ENCODE measurements at places on chromosomes 4 and X.

GRCh38 chr4:144906181-144906925 lies 191.6 kb downstream of the ANAPC10 start:
- DNase-seq = peak; percentile 38

DNA sequence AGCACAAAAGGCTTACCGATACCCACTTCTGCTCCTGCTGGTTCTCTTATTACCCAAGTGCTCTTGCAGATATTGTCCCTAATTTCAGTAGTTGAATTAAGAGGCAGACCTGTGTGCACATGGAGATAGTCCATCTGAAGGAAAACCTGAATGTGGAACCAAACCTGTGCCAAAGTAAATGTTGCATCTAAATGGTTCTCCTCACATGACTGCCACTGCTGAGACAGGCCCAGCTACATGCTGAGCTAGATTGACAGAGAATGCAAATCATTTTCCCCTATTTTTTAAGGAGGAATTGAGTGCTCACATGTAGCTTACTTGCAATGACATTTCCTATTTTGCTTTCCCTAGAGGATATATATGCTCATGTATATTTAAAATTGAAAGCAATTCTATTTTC lies 609.1 kb upstream of the TECRL start:
- DNase-seq = no peak

DNA sequence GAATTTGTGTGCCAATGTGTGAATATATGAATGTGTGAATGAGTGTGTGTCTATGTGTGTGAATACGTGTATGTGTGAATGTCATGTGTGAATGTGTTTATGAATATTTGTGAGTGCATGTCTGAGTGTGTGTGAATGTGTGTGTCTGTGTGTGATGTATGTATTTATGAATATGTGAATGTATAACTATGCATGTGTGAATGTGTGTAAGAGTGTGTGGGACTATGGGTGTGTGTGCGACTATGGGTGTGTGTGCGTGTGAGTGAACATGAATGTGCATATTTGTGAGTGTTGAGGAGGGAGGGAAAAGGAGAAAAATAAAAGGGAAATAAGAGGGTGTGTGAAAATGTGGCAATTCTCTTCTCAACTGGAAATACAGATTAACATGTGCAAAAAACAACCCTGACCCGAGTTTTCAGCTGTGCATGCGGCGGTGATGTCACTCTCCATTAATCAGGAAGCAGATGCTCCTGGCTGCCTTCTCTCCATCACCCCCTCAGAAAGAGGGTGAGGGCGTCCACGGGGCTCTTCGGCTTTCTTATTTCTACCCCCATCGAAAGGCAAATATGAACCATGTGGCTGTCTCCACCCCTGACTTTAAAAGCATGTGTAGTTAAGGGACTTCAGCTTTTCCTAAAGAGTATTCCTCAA lies 219.8 kb downstream of the MAML3 start:
- DNase-seq = no peak

DNA sequence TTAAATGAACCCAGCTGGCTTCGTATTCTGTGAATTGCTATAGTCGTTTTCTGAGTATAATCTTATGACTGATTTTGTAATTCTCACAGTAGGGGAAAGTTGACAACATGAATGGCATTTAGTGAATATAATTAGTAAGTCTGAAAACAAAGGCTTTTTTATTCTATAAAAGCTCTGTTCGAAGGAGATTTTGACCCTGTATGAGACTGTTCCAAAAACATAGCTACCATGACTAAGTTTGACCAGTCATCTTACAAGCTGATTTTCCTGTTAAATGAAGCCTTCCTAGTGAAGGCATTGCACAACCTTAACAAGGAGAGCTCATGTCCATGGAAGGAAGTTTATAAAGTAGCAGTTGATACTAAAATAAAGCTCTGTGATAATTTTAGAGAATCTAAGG lies 242.3 kb downstream of the RPA4 start:
- DNase-seq = no peak

All from GM12878 (cell line).